ENCODE measurements at places on chromosomes 13 and 19.

DNA sequence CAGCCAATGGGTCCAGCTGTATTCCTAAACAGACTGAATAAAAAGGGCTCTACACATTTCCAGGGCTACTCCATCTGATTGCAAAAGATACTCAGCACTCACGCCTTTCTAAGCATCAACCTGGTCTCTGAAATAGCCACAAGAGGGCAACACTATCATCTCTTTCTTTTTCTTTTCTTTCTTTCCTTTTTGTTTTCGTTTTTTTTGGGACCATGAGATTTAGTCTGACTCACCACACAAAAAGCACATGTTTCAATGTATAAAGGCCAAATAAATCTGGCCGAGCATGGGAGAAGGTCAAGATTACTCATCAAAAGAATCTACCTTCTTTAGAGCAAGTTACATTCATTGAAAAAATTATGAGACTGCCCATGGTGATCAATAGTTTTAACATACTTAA lies 805.6 kb upstream of the ARGLU1 start:
- DNase-seq, result no peak

DNA sequence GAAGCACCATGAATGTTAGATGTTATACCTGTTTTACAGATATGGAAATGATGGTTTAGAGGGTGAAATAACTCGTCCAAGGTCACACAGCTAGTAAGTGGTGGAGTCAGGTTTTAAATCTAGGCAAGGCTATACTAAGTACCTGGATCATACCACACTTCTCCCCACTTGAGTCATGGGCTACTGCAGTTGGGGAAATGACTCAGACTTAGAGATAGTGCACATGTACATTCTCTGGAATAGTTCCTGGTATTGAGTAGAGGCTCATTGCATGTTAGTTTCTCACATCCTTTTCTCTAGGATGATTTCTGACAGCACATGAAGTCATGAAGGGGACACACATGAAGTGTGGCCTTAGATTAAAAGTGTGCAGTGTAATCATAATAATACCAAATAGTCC lies 76.2 kb upstream of the TNFSF11 start:
- DNase-seq, result peak; percentile 68

GRCh38 chr19:12891553-12892021 lies 627 bp downstream of the GCDH start:
- DNase-seq, result peak; percentile 9

- DNase-seq, result no peak
Observed at GRCh38 chr13:105971312-105971711, 564.1 kb downstream of the EFNB2 start.

Data from T-helper 2 cell treated with Interferon-gamma antibody and Interleukin-4, amounts not matched to agents 5 μg/mL and 100 μg/mL, for 36 hours (primary cell).